ENCODE measurements at places on chromosomes 6 and 20.

DNA sequence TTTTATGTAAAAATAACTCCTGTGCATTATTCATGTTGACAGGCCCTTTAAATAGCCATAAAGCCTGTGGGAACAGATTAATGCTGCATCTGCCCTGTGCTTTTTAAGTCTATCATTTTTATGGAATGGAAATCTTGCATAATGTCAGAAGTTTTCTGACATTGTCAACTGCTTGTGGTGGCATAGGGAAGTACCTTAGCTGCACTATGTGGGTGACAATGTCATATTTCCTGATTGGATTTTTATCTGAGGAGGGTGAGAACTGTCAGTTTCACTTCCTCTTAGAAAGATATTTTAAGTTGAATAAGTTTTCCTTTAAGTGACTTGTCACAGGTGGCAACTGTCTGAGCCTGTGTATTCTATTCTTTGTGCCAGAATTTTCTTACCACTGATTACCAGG, 267.9 kb downstream of the PLCB1 start:
- no peak for DNase-seq

DNA sequence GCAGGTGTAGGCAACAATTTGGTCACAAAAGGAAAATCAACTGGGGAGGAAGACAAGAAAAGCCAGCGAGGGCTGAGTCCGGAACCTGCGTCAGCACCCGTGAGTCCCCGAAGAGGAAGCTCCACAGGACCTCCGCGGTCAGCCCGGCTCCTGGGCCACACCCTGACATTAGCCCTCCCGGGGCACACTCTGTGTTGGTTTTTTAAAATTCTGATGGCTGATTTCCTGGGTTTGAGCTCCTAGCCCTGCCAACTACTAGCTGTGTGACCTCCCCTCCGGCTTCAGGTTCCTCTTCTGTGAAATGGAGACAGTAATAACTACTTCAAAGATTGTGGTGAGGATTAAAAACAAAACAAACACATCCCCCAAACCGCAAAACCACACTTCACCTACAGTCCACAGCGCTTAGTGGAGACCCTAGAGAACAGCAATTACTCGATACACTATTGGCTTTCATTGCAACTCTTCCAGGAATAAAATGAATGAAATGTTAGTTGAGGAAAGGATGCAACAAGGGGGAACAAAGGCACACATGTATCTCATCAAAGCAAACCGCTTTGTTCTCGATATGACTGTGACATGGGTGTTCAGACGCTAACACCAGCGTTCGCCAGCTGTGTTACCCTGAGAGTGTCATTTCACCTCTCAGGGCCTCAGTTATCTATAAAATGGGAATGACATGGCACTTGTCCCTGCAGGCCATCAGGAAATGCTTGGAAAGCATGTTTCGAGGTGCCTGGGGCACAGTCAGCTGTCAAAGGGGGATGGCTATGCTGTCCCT, 985 bp downstream of the ZBP1 start:
- no peak for DNase-seq

- DNase-seq, result no peak
Measured at GRCh38 chr20:41173161-41173721, 35.9 kb downstream of the PLCG1 start.

GRCh38 chr6:157550114-157550989, 169.4 kb downstream of the ZDHHC14 start:
- DNase-seq, result no peak

GRCh38 chr20:22825546-22825945, 209.6 kb upstream of the SSTR4 start:
- DNase-seq, result no peak

- no peak for DNase-seq
Measured at GRCh38 chr20:61354501-61354900, 102.4 kb downstream of the CDH4 start.

All from DMS 273 treated with DMSO at 0.1 percent for 48 hours (cell line).